Retinal pigment epithelial cell (primary cell): ENCODE measurements at places on chromosomes 5 and 9.

- no peak for DNase-seq
Measured at GRCh38 chr5:151611127-151611775, 20.1 kb upstream of the FAT2 start.

GRCh38 chr5:119368238-119368630 lies 12.4 kb downstream of the TNFAIP8 start:
- DNase-seq = no peak

- DNase-seq = no peak
Measured at GRCh38 chr9:33143241-33143661, 23.9 kb downstream of the B4GALT1 start.

DNA sequence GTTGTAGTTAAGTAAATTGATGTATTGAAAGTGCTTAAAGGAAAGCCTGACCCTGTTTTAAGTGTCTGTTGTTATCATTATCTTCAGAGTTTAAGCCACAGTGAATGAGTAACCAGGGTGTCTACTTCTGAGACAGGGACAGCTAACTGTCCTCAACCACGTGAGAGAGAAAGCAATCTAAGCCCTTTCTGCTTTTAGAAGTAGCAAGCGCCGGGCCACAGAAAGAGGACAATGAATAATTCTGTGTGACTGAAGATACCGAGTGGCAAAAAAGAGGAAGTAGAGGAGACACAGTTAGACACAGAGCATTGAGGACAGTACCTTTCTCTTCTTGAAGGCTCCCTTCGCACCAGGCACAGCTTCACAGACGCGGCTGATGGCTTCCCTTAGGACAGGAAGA lies 86.3 kb downstream of the S1PR3 start:
- no peak for DNase-seq

GRCh38 chr5:132475987-132476875 lies 14.3 kb downstream of the IRF1 start:
- no peak for DNase-seq

DNA sequence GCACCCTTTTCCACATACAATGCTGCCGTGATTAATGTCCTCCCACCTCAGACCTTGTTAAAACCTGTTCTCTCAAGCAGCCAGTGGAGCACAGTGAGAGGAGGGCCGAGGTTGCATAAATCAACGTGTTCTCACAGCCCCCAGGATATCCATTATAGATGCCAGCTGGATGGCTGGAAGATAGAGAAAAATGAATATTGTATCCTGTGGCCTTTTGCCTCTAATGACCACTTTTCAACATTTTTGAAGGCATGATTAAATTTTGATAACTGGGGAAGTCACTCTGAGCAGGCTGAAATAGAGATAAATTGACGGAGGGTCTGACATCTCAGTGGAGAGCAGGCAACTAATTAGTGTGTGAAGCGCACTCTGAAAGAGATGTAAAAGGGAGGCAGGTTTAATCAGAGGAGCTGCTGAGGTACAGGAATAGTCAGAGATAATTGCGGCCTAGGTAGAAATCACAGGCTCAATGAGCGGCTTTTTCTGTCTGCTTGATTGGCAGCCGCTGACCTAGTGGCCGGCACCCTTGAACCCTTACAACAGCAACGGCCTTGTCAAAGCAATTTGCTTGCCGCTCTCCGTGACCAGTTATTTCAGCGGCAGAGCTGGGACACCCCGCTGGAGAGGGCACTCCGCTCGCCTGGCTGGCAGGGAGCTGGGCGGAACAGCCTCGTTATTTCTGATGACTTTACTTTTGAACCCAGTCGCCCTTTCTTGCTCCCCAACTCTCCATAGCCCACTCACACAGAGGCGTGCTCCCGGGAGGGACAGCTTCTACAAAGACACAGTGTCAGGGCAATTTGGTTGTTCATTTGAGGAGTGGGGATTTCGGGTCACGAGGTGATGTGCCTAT lies 560.7 kb downstream of the PSAT1 start:
- DNase-seq = no peak

- no peak for DNase-seq
Measured at GRCh38 chr5:175709276-175709781, 51.5 kb downstream of the HRH2 start.

DNA sequence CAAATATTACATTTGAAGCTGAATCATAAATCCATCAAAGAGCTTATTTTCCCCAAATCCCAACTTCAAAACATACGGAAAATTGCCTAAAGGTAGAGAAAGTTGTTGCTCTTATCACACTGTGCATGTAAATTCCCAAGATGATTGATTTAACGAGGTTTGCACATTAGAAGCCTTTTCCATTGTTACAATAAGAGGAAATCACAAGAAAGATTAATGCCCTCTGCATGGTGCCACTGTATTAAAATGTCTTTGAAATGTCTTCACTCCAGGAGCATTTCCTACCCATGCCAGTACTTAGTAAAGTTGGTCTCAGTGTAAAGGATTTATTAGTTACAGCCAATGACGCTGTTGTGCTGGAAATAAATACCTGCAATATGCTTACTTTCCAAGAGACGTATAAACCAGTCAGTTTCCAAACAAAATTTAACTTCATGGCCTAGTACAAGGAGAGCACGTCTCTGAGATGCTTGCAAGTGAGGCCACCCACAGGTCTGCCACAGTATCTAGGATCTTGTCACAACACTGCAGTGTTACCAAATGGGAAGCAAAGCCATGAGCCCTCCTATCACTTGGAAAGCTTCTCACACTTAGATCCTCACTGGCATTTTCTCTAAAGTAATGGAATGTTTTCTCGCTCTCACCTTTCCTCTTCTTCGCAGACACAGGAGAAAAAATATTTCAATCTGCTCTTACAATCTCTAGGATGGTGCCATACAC lies 112.4 kb downstream of the CETN3 start:
- no peak for DNase-seq

GRCh38 chr5:159877894-159878448 lies 38.3 kb upstream of the ADRA1B start:
- DNase-seq = no peak

GRCh38 chr5:140181525-140181924 lies 6.5 kb downstream of the CYSTM1 start:
- DNase-seq = no peak

DNA sequence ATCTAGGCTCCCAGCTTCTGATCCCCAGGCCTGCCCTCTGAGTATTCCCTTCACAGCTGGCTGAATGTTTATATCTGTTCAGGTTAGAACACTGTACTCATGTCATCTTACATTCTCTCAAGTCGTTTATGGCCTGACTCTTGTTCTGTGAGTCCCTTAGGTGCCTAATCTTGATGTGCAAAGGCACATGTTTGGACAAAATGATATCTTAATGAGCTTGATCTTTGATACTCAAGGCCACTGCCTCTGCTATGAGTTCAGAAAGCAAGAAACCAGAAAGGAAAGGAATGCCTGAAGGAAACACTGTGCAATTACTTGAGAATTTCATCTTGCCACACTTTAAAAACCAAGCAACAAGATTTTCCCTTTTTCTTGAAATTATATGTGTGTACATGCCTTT lies 391.8 kb upstream of the ZNF608 start:
- DNase-seq = no peak

DNA sequence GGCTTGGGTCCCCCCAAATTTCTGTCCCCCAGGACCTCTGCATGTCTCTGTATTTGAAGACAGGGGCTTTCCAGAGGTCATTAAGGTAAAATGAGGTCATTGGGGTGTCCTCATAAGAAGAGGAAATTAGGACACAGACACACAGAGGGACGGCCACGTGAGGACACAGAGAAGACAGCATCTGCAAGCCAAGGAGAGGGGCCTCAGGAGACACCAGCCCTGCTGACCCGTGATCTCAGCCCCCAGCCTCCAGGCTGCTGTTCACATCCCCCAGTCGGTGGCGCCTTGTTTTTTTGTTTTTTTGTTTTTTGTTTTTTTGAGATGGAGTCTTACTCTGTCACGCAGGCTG lies 1.2 kb upstream of the CCDC183 start:
- no peak for DNase-seq

DNA sequence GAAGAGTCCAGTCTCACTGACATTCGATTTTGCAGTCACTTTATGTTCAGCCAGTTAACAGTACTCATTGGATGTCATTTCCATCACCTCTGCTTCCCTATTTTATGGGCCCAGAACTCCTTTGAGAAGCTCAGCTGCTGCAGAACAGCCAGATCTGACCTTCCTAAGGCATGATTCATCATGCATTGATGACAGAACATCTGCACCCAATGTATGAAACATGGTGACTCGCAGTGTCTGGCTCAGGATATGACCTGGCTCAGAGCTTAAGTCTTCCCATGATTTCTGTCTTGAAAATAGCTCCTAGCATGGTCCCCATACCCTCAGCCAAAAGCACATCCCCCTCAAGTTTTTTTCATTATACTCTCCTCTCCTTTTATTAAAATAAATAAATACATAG lies 92.6 kb upstream of the TRIM32 start:
- DNase-seq = no peak

- DNase-seq = no peak
Measured at GRCh38 chr9:87390361-87390760, 107.3 kb upstream of the DAPK1 start.

GRCh38 chr5:137561608-137562007 lies 62.5 kb upstream of the SPOCK1 start:
- DNase-seq = no peak

- no peak for DNase-seq
Measured at GRCh38 chr5:156378159-156378558, 51.2 kb downstream of the SGCD start.

GRCh38 chr5:75690669-75691068 lies 26.6 kb downstream of the POC5 start:
- DNase-seq = no peak

DNA sequence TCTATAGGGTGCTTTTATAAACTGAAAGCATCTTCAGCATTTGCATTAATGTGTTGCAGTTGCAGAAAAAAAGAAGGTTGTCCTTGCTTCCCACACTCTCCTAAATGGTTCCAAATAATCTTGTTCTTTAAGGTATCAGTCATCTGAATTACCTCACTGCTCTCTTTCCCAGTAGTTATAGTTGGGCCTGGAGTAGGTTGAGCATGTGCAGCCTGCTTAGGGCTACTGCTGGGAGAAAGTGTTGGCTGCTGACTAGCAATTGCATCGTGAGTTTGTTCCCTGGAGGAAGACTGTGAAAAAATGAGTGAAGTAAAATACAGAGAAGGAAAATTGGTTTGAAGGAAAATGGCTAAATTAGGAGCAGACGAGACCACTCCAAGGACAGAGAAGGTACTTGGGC lies 74.5 kb downstream of the PRR16 start:
- DNase-seq = no peak
